ENCODE measurements at places on chromosomes 4 and X.

GRCh38 chr4:150108691-150109090 is 30.4 kb downstream of the DCLK2 start:
- DNase-seq: no peak

- no peak for DNase-seq
Observed at GRCh38 chr4:101527188-101527587, 179.9 kb upstream of the PPP3CA start.

DNA sequence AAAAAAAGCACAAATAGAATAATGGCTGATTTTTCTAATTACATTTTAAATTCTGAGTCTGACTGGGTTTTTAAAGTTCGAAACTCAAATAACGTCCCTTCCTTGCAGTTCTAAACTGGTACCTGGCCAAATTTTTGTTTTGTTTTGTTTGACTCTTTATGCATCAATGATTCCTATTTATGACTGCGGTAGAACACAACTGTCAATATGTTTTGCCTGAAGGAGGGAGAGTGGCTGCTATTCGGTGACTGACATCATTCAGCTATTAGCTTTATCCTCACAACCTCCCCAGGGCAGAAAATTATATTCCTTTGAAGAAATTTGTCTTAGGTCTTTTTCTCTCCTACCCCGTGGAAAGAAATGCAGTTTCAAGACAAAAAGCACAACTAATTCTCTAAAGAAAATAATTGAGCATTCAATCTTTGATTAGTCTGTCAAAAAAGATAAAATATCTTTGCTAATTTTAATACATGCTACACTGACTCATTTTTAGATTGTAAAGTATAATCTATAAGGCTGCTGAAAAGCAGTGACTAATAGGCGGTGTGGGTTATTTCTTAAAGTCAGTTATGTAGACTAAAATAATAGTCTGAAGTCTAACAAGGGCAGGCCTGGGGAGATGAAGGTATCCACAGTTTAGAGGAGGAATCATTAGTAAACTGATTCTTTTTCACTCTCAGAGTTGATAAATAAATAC is 61.9 kb downstream of the TMEM150C start:
- no peak for DNase-seq

DNA sequence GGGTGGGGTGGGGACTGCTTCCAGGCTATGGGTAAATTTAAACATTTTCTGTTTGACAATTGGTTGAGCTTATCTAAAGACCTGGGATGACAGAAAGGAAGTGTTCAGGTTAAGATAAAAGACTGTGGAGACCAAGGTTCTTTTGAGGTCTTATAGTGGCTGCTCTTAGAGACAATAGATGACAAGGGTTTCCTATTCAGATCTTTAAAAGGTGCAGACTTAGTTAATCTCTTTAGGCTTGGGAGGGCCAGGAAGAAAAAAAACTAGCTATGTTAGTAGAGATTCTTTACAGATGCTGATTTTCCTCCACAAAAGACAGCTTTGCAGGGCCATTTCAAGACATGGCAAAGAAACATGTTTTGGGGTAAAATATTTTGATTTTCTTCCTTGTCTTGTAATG is 972.5 kb downstream of the CCSER1 start:
- DNase-seq: no peak

DNA sequence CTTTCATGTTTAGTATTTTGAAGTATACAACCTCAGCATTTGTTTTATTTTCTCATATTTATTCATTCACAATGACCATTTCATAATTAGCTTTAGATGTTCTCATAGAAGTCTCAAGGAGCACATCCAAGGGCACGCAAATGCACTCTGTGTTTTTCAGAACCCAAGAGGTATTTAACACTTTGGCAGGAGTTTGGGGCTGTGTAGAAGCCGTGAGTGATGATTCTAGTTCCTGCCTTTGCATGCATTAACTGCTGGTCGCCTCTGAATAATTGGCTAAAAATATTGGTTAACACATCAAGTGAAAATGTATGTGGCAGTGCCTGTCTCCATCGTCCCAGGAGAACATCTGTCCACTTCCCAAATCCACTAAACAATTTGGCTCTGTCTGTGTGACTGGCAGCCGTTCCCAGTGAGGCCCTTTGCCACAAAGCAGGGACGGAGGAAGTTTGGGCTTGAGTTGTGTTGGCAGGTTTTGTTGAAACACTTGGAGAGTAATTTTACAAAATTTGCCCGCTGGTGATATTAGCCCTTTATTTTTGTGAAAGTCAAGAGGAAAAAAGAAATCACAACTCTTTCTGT is 730.7 kb upstream of the SLIT2 start:
- no peak for DNase-seq

DNA sequence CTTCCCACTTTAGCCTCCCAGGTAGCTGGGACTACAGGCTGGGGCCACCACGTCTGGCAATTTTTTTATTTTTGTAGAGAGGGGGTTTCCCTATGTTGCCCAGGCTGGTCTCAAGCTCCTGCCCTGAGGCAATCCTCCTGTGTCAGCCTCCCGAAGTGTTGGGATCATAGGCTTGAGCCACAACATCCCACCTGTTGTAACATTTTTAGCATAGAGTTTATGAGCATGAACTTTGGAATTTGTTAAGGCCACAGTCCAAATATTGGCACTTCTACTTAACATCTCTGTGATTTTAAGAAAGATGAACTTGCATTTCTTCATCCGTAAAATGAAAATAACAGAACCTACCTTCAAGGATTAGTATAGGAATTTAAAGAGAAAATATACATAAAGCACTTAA is 445.6 kb downstream of the IQCM start:
- DNase-seq: no peak

GRCh38 chrX:17987783-17988182 is 126.7 kb upstream of the RAI2 start:
- DNase-seq: no peak

DNA sequence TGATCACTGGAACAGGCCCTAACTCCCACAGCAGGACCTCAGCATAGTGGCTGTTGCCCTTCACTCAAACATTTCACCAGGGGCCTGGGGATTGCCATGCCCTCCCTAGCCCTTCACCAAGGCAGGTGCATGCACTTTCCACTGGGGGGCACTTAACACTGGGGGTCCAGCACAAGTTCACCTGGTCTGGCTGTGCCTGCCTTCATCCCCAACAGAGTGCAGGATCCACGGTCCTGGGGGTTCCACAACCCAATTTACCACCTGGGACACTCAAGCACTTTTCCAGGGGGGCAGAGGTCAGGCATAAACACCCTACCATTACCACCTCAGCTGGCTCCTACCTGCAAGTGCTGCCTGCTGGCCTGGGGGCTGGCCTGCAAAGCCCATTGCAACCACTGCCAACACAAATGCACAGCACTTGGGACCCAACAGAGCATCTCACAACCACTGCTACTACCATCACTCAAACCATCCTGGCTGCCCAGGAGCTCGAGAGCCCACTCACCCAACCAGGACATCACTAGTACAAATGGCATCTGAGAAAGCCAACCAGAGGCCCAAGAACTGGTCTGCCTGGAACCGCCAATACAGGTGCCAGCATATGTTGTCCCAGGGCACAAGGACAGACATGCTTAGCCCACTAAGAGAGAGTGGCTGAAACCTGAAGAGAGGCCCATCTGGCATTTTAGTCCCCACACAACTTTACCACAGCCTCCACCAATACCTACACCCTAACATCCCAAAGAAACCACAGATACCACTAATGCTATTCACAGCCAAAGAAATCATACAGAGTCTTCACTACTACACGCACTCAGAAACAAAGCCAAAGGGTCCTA is 43.1 kb downstream of the NAT8L start:
- DNase-seq: no peak

DNA sequence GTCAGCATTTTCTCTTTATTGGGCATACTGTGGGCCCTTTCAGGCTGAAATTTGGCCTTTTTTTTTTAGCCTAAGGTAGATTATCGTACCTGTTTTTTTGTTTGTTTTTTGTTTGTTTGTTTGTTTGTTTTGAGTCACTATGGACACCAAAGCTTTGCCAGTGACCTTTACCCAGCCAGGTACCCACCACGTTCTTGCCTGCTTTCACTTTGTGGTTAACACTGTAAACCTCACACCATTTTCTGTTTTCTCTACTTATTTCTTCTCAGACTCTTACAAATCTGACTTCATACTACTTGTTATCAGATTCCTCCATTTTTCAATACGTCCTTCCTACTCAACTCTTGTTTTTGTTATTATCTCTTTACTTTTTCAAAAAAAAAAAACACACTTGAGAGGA is 81.5 kb downstream of the ZNF674 start:
- no peak for DNase-seq

- DNase-seq: peak; percentile 41
Observed at GRCh38 chr4:7415927-7416686, 18.6 kb downstream of the PSAPL1 start.

- DNase-seq: no peak
Observed at GRCh38 chrX:119529345-119530276, 35.6 kb downstream of the STEEP1 start.

DNA sequence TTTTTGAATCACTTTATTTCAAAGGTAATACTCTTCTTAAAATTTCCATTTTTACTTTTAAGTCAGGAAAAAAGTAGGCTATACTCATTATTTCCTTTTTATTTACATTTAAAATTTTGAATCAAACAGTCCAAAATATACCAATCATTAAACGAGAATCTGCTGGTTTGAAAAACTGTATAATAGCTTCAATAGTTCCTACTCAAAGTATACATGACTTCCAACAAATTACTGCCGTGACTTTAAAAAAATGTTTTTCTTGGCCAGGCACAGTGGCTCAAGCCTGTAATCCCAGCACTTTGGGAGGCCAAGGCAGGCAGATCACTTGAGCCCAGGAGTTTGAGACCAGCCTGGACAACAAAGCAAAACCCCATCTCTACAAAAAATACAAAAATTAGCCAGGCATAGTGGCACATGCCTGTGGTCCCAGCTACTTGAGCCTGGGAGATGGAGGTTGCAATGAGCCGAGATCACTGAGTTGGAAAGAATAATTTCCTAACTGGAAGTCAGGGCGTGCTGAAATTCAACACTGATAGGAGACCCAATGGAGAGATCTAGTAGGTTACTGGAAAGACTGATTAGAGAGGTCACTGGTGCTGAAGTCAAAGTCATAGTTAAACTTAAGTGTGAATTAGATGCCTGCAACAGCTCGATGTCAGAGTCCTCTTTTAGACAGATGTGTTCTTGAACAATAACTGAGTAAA is 9.0 kb downstream of the KLHL8 start:
- no peak for DNase-seq

GRCh38 chr4:1851575-1852410 is 4.2 kb downstream of the LETM1 start:
- no peak for DNase-seq

GRCh38 chr4:105189855-105190650 is 43.4 kb downstream of the TET2 start:
- DNase-seq: no peak

GRCh38 chr4:8553216-8553615 is 27.0 kb upstream of the GPR78 start:
- DNase-seq: no peak

- DNase-seq: no peak
Observed at GRCh38 chr4:67576538-67576937, 18.0 kb downstream of the STAP1 start.

- no peak for DNase-seq
Observed at GRCh38 chr4:111028795-111029194, 405.9 kb upstream of the PITX2 start.

- DNase-seq: no peak
Observed at GRCh38 chrX:107625739-107626138, 2.6 kb upstream of the PRPS1 start.

GRCh38 chrX:2552621-2553201 is 51.9 kb upstream of the DHRSX start:
- no peak for DNase-seq

DNA sequence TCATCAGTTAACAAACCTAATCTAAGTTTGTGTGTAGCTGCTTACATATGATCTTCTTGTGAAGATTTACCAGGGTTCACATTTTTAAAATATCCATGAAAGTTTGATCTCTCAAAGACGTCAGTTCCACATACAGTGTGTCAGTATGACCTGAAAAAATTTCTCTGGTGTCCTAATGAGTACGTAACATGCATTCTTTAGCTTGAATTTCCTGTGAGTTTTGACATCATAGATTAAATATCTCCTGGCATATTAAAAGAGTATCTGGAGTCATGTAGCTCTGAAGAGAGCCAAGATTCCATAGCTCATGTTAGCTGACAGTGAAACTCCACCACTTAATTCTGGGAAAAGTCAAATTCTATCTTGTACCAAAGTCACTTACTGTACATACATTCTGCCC is 43.9 kb upstream of the PDLIM5 start:
- no peak for DNase-seq

- DNase-seq: no peak
Observed at GRCh38 chr4:145530662-145531061, 49.0 kb downstream of the SMAD1 start.

DNA sequence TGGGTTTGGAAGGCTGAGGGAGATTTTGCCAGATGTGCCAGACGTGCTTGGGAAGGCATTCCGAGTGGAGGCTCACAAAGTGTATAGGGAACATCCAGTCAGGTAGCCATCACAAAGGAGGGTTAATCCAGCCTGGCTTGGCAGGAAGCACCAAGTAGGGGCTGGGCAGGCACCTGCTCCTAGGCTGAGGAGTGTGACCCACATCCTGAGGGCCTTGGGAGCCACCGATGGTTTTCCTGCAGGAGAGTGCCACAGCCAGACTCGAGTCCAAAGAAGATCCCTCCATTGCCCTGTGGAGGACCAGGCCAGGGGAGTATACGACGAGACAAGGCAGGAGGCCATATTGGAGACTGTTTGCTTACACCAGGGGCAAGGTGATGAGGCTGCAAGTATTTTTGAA is 47.2 kb downstream of the PNMA5 start:
- no peak for DNase-seq

GRCh38 chr4:10625131-10625530 is 59.4 kb downstream of the CLNK start:
- no peak for DNase-seq

- no peak for DNase-seq
Observed at GRCh38 chrX:69627744-69628143, 11.8 kb downstream of the EDA start.

DNA sequence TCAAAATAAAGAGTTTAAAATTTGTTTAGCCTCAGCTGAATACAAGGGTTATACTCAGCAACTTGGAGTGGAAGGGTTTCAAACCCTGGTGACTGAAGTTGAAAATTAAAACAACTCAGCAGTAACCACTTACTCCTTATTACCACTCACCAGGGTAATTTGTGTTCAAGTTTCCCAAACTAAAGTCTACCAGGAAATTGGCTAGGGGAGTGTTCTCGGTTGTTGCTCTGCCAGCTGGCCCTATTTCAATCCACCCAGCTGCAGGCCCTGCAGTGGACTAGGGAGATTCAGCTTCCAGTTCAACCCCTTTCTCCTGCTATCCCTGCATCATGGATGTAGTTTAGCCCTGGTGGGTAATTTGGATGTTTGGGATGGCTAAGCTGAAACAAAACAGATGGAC is 37.8 kb upstream of the EXOC1L start:
- DNase-seq: no peak
